Endothelial cell (in vitro differentiated cells): ENCODE measurements at places on chromosomes 5 and 9. TPM values are rescaled to one million over a fixed set of nuclear protein-coding genes. Genes with fewer than 3 reads are reported as not detected.
A peak's percentile ranks its signal among the peaks of the same experiment; 100 is the strongest.

- DNase-seq, result peak; percentile 12
These were observed 578 bp upstream of the PSAT1 start for GRCh38 chr9:78296201-78296892.

- no peak for DNase-seq
These were observed 333.8 kb upstream of the CTNND2 start for GRCh38 chr5:12237837-12238575.

- no peak for DNase-seq
These were observed 136.7 kb downstream of the CPLANE1 start for GRCh38 chr5:37112383-37112991.

- peak; percentile 91 for DNase-seq
These were observed 187.1 kb upstream of the BRINP1 start for GRCh38 chr9:119556129-119556875.

- DNase-seq, result no peak
These were observed 12.8 kb downstream of the XRCC4 start for GRCh38 chr5:83090169-83090568.

SPEF2 gene
- 3.4 TPM for total RNA-seq

TMEM171 gene
- total RNA-seq, result not detected

ALDOB gene
- 0.31 TPM for total RNA-seq

ITK gene
- not detected for total RNA-seq

GRCh38 chr5:124330595-124331220, 415.7 kb downstream of the ZNF608 start:
- DNase-seq, result no peak

DNA sequence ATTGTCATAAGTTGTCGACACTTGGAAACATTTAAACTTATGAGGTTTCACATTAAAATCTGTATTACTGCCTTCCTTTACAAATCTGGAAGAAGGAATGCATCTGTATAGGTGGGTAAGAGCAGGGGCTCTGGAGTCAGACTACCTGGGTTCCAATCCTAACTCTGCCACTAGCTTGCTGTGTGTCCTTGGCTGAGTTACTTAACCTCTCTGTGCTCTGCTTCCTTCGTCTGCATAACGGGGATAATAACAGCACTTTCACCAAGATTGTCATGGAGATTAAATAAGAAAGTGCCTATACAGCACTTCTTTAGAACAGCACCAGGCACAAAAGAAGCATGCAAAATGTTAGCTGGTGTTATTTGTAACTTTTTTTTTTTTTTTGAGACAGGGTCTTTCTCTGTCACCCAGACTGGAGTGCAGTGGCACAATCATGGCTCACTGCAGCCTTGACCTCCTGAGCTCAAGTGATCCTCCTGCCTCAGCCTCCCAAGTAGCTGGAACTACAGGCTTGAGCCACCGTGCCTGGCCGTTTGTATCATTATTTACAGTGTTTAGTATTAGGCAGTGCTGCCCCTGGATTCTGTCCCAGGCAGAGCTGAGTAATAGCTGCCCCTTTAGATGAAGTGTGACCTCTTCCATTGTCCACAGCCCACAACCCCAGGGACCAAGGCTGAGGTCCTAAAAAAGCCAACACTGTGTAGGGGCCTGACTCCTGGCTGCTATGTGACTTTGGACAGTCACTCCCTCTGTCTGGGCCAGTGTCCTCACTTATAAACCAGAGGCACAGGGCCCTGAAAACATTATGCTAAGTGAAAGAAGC, 25.4 kb upstream of the TTLL11 start:
- DNase-seq, result no peak

- DNase-seq, result peak; percentile 50
These were observed 278.4 kb downstream of the NSG2 start for GRCh38 chr5:174323878-174324281.

DNA sequence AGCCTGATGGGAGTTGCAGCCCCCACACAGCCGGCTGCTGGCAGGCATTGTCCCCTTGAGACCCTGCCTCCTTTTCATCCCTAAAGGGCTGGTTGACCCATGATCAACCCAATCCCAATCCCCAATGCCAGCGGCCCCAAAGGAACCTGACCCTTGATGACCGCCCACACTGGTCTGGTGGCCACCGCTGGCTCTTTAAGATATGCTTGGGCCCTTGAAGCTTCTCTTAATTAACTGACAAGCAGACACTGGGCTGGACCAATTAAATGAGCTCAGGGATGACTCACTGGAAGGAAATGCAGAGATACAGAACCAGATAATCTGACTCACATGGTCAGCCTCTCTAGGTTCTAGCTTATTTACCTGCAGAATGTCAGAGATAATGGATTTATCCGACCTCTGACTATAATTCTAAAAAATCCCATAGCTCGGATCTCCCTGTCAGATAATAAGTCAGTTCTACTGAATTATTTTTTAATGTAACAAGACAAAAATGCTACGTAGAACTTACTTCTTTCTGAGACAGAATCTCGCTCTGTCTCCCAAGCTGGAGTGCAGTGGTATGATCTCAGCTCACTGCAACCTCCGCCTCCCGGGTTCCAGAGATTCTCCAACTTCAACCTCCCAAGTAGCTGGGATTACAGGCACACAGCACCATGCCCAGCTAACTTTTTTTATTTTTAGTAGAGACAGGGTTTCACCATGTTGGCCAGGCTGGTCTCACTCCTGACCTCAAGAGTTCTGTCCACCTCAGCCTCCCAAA, 11.1 kb upstream of the MLANA start:
- DNase-seq, result no peak

- DNase-seq, result peak; percentile 61
These were observed 77.0 kb downstream of the CYFIP2 start for GRCh38 chr5:157342822-157343402.

- DNase-seq, result no peak
These were observed 145.1 kb downstream of the NXNL2 start for GRCh38 chr9:88680041-88680440.

DNA sequence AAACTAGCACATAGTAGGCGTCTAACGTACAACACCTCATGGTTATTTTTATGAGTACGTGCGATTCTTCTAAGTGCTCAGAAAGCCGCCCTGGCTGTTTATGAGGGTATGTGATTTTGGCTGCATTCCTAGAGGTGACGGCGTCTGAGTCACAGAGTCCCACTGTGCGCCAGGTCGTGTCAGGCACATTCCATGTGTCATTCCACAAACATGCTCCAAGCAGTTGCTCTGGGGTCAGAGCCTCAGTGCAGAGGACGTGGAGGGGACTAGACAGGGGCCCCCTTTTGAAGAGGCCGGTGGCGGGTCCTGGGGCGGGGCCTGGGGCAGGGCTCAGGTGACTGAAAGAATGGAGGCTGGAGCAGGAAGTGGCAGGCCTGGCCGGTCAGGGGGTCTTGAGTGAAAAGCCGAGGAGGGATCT, 51.9 kb downstream of the NEK6 start:
- no peak for DNase-seq

RNF180 gene
- total RNA-seq, result 7.8 TPM

GRCh38 chr5:53067641-53068040, 41.9 kb downstream of the MOCS2 start:
- DNase-seq, result no peak

- DNase-seq, result no peak
These were observed 44.5 kb upstream of the PPP3R2 start for GRCh38 chr9:101639311-101639710.

- DNase-seq, result no peak
These were observed 143.9 kb upstream of the LHFPL2 start for GRCh38 chr5:78792345-78793055.

DNA sequence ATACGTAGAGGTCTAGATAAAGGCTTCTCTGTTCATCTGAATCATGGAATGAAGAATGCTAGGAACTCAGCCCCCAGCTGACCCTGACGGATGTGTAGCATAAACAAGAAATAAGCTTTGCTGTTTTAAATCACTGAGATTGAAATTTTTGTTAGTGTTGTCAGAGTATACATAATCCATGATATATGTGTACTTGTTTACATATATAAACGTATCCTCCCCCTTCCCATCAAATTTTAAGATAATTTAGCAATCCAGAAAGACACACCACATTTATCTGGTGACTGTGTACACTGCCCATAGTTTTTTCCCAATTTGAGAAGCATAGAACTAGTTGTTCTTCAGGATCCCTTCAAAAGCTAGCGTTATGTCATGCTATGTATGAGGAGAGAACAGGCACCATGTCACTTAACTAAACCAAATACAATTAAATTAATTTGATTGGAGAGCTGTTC, 80.8 kb upstream of the OSMR start:
- no peak for DNase-seq

PCA3 gene
- 0.62 TPM for total RNA-seq

- DNase-seq, result peak; percentile 22
These were observed 100.6 kb upstream of the SELENOP start for GRCh38 chr5:42912184-42912798.

DNA sequence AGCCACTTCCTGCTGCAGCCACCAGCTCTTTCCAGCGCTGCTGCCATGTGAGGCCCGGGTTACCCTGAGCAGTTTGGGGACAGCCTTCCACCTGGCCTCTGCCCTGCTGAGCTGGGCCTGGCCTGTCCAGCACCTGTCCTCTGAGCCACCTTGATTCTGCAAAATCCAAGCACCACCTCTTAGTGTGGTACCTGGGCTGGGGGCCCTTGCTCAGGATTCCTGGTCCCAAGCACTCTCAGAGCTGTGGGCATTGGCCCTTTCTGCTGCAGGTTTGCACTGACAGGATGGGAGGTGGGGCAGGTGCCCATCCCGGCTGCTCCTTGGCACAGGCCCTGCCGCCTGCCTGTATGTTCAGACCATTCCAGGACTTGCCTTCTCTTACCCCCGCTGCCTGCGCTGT, 309.2 kb upstream of the IRX4 start:
- DNase-seq, result no peak

- DNase-seq, result no peak
These were observed 104.5 kb downstream of the NSG2 start for GRCh38 chr5:174149989-174150388.
